Right atrium auricular region (tissue), 2 donors: ENCODE measurements at places on chromosomes 7 and 10. TPM values are rescaled to one million over a fixed set of nuclear protein-coding genes. Genes with fewer than 3 reads are reported as not detected.

C10orf53 gene
- total RNA-seq, result not detected

AGBL3 gene
- 1.9 TPM for total RNA-seq

GJD4 gene
- total RNA-seq, result not detected

GIMAP8 gene
- 6.6 TPM for total RNA-seq

CYP2C9 gene
- not detected for total RNA-seq

PPP1R3C gene
- 58.0 TPM for total RNA-seq

ABCB1 gene
- 3.0 TPM for total RNA-seq

CH25H gene
- 0.98 TPM for total RNA-seq

DNA sequence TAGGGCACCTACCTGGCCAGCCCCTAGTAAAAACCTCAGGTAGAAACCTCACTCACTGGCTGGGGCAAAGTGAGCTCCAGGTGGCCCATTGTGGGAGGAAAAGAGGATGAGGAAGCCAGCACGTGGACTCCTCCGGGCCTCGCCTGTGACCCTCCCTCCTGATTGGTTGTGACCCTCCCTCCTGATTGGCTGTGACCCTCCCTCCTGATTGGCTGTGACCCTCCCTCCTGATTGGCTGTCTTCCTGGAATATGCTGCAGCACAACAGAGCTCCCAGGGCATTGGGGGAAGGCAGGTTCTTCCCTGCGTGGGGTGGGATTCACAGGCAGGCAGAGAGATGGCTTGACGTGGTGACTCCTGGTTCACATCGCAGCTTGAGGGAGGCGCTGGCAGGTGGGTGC is 343.0 kb downstream of the GLRX3 start:
- DNase-seq, result no peak
- H3K36me3 ChIP-seq, result no peaks in the 10 kb centered on the region
- H3K27ac ChIP-seq, result no peak overlapping the region
- no peaks in the 10 kb centered on the region for H3K4me1 ChIP-seq
- no peaks in the 10 kb centered on the region for H3K27me3 ChIP-seq

DNA sequence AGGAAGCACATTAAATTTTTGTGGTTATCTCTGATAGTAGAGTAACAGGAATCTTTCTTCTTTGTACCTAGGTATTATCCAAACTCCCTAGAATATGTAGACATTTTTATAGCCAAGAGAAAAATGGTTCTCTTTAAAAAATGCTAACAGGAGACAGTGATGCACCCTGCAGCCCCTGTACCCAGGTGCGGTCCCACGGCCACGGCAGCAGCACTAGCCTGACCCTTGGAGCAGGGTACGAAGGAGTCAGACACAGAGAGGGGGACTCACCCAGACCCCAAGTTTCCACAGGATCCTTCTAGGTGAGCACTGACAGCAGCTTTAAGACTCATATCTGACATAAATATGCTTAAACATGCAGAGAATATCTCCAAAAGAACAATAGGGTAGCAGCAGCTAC is 60.4 kb downstream of the NUDCD3 start:
- H3K27ac ChIP-seq, result no peak overlapping the region
- H3K27me3 ChIP-seq, result no peaks in the 10 kb centered on the region
- H3K4me1 ChIP-seq, result peaks cover 37% of the 10 kb centered on the region
- no peak overlapping the region for H3K4me3 ChIP-seq

DNA sequence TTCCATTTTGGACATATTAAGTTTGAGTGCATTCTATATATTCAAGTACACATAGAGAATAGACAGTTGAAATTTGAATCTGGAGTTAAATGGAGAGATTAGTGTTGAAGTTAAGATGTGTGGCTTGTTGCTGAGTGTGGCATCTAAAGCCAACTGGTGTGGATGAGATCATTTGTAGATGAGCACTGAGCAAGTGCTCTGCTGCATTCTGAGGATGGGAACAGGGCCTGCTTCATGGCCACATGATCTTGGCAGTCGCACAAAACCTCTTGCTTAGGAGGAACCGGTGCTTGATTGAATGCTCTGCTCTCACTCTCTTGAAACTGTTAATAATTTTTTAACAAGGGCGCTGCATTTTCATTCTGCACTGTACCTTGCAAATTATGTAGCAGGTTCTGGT is 62.0 kb downstream of the EPDR1 start:
- H3K4me1 ChIP-seq, result no peaks in the 10 kb centered on the region
- H3K36me3 ChIP-seq, result no peaks in the 10 kb centered on the region
- H3K27me3 ChIP-seq, result no peaks in the 10 kb centered on the region
- H3K27ac ChIP-seq, result no peak overlapping the region
- no peak for DNase-seq
- H3K4me3 ChIP-seq, result no peak overlapping the region

- no peaks in the 10 kb centered on the region for H3K36me3 ChIP-seq
- DNase-seq, result no peak
- H3K27me3 ChIP-seq, result no peaks in the 10 kb centered on the region
- H3K27ac ChIP-seq, result no peak overlapping the region
Measured at GRCh38 chr7:133369130-133369529, 116.3 kb downstream of the EXOC4 start.

GRCh38 chr10:133267829-133268228 is 8.8 kb downstream of the ADAM8 start:
- H3K4me3 ChIP-seq, result no peak overlapping the region
- no peaks in the 10 kb centered on the region for H3K36me3 ChIP-seq
- no peak for DNase-seq
- no peaks in the 10 kb centered on the region for H3K27me3 ChIP-seq
- H3K4me1 ChIP-seq, result no peaks in the 10 kb centered on the region
- H3K27ac ChIP-seq, result no peak overlapping the region

DNA sequence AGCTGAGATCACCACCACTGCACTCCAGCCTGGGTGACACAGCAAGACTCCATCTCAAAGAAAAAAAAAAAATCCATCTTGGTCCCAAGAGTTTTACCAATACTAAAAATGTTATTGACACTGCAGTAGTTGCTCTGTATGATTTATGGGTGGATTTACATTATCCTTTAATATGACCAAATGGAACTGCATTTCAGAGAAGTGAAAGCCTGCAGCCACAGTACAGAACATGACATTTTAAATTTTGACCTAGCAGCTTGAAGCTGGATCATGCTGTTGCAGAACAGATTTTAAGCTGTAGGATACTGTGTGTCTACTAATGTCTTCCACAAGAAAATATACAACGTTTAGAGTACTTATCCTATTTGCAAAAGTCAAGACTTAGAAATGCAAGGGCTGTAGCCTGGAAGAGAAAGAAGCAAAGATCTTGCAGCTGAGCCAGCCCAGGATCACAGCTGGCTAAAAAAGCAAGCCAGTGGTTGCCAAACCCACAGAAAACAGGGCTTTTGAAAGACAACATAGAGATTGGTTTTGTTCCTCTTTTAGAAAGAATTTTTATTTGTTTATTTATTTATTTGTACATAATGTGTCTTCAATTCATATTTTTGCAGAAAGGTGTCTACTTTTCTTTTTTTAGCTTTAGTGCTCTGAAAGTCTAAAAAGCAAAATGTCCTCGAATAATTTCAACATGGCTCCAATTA is 55.2 kb upstream of the WNT16 start:
- H3K27me3 ChIP-seq, result no peaks in the 10 kb centered on the region
- H3K4me3 ChIP-seq, result no peak overlapping the region
- H3K4me1 ChIP-seq, result no peaks in the 10 kb centered on the region
- H3K36me3 ChIP-seq, result no peaks in the 10 kb centered on the region

- H3K27me3 ChIP-seq, result no peaks in the 10 kb centered on the region
- H3K4me3 ChIP-seq, result no peak overlapping the region
- no peaks in the 10 kb centered on the region for H3K36me3 ChIP-seq
- no peaks in the 10 kb centered on the region for H3K4me1 ChIP-seq
Measured at GRCh38 chr7:11424006-11424405, 408.0 kb downstream of the THSD7A start.

DNA sequence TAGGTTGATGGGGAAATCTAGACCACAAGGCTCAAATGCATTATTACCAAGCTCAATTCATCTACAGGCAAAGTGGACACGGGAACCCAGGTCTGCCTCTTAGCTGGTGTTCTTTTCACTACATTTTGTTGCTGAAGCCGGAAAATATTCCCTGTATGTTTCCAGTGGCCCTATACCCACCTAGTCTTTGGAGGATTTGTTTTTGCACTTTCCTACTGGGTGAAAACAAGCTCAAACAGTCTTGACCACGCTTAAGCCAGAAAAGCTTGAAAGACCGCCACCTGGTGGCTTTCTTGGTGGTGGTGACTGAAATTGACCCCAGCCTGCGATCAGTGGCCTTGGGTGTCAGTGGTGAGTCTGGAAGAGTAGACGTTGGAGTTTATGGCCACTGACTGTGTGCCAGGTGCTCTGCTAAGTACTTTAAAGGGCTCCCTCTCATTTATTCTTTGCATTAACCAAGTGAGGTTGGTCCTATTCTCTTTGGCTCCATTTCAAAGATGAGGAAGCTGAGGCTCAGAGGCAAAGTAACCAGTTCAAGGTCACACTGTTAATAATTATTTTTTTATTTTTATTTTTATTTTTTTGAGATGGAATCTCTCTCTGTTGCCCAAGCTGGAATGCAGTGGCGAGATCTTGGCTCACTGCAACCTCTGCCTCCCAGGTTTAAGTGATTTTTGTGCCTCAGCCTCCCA is 11.1 kb upstream of the CRTAC1 start:
- H3K27ac ChIP-seq, result no peak overlapping the region
- no peaks in the 10 kb centered on the region for H3K27me3 ChIP-seq
- peaks cover 6% of the 10 kb centered on the region for H3K4me1 ChIP-seq
- no peaks in the 10 kb centered on the region for H3K36me3 ChIP-seq
- H3K4me3 ChIP-seq, result no peak overlapping the region

DNA sequence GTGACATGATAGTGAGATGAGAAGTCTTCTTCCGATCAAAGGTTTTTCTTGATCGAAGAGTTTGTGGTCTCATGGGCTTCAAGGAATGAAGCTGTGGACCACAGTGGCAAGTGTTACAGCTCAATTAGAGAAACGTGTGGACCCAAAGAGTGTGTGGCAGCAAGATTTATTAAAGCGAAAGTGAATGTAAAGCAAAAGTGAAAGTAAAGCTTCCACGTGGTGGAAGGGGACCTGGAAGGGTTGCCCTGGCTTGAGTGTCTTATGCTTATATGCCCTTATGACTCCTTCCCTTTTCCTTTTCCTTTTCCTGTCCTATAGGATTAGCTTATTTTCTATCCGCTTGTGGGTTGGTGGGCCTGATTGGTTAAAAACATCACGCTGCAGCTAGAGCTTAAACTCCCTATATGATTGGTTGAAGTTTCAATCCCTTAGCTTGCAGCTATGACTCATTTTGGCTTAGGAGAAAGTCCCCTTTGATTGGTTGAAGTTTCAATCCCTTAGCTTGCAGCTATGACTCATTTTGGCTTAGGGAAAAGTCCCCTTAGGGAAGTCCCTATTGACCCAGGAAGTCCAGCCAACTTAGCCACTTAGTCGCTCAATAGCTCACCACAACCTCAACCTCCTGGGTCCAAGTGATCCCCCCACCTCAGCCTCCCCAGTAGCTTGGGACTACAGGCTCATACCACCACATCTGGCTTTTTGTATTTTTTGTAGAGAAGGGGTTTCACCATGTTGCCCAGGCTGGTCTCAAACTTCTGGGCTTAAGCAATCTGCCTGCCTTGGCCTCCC is 34.7 kb downstream of the MRPS24 start:
- H3K4me3 ChIP-seq, result no peak overlapping the region
- no peaks in the 10 kb centered on the region for H3K4me1 ChIP-seq
- no peak overlapping the region for H3K27ac ChIP-seq
- DNase-seq, result no peak
- H3K27me3 ChIP-seq, result no peaks in the 10 kb centered on the region

DNA sequence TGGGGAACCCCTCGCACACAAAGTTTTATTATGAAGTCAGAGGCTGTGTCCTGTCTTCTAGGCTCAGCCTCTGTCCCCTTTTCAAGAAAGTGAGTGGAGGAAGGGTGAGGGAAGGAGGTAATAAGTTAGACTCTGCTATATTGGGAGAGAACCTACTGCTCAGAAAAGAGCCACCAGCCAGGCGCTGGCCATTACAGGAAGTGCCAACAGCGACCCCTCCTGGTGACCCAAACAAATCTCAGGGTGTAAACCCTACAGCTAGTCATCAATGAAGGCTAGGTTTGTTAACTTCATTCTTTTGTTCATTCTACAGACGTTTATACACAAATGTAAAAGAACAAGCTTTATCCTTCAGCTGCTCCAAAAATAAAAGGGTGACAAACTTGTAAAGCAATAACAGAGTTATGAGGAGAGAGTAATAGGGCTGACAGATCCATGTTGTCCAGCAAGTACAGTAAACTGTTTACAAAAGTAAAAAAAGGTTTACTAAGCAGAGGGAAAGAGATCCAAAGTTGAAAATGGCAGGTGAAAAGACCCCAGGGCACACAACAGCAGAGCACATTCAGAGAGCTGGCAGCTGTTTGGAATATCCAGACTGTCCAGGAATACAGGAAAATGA is 82.7 kb downstream of the FAM204A start:
- DNase-seq, result no peak
- H3K27me3 ChIP-seq, result no peaks in the 10 kb centered on the region
- no peaks in the 10 kb centered on the region for H3K36me3 ChIP-seq
- no peaks in the 10 kb centered on the region for H3K4me1 ChIP-seq

GRCh38 chr7:116512520-116513188 is 12.2 kb upstream of the CAV1 start:
- H3K27me3 ChIP-seq, result no peaks in the 10 kb centered on the region
- peaks cover under 1% of the 10 kb centered on the region for H3K36me3 ChIP-seq
- peak overlapping the region; percentile 49 for H3K4me3 ChIP-seq
- H3K27ac ChIP-seq, result peak overlapping the region; percentile 91
- no peak for DNase-seq

DNA sequence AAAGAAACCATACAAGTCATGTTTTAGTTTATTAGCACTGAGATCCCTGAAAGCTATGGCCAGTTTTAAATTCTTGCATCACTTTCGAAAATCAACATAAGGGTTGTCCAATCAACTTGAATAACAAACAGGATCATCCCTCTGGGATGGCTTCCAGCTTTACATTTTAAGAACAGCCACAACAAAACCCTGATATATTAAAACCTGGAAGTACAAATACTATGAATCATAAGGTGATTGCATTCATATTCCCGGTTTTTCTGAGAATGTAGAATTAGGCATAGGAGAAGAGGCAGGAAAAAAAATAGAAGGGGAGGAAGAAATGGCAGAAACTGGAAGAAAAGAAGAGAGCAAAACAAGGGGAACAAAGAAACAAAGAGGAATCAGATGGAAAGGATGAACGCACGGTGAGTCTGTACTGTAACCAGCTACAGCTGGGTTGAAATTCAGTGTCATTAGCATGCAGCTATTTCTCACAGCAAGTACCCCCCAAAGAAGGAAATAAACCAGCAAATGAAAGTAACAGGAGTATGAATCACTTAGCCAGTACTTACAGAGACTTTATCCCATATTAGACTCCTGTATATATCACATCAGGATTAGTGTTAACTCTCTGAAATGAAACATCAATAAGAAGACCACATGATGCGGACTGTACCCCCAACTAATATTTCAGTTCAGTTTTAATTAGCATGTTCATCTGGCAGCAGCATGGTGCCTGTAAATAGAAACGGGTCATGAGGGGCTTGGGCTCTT is 301.3 kb downstream of the RNLS start:
- no peak overlapping the region for H3K4me3 ChIP-seq
- H3K27me3 ChIP-seq, result no peaks in the 10 kb centered on the region
- H3K36me3 ChIP-seq, result no peaks in the 10 kb centered on the region
- H3K4me1 ChIP-seq, result peaks cover 16% of the 10 kb centered on the region
- H3K27ac ChIP-seq, result no peak overlapping the region

DNA sequence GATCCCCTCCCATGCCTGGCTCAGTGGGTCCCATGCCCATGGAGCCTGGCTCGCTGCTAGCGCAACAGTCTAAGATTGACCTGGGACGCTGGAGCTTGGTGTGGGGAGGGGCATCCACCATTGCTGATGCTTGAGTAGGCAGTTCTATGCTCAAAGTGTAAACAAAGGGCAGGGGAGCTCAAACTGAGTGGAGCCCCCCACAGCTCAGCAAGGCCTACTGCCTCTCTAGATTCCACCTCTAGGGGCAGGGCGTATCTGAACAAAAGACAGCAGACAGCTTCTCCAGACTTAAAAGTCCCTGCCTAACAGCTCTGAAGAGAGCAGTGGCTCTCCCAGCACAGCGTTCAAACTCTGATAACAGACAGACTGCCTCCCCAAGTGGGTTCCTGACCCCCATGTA is 31.2 kb upstream of the FFAR4 start:
- H3K27me3 ChIP-seq, result no peaks in the 10 kb centered on the region
- DNase-seq, result no peak
- no peaks in the 10 kb centered on the region for H3K4me1 ChIP-seq
- no peaks in the 10 kb centered on the region for H3K36me3 ChIP-seq
